T follicular helper cell (primary cell): ENCODE measurements at places on chromosomes 4 and X.

GRCh38 chr4:181479141-181479540 lies 764.1 kb upstream of the TENM3 start:
- DNase-seq, result no peak

- no peak for DNase-seq
Measured at GRCh38 chrX:149630681-149631233, 835 bp downstream of the TMEM185A start.

DNA sequence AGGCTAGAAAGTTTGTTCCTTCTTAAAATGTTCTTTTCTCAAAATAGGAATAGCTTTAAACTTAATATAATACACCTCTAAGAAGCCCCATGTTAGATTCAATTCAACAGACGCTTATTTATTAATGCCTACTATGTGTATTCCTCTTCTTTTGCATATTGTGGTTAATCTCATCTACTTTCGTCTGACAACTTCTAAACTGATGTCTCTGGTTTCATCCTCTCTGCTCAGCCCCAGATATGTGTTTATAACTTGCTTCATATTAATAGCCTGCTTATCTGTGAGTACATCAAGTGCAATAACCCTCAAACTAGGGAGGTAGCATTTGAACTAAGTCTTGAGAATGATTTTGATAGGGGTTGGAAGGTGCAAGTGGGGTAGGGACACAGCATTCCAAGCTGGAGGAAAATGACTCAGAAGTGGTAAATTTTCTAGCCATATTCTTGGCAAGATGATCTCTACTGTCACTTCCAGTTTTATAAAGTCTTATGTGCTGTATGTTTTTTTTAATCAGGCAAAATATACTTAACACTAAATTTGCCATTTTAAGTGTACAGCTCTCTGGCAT lies 37.0 kb downstream of the STK26 start:
- no peak for DNase-seq

DNA sequence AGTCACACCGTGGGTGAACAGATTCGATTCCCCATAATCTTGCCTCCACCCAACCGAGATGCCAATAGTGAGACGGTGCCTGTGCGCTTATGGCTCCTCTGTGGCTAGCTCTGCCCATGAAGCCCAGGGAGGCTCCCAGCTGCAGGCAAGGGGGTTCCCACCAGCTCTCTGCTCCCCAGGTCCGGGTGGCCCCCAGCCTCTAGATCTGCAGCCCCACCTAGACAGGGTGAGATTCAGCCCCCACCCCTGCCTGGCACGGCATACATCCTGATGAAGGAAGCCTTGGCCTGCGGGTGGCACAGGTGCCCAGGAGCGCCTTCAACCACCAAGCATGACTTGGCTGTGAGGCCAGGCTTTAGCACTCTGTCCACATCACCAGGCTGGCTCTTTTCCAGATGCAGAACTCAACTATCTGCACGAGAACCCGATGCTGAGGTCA lies 40.6 kb downstream of the WDR1 start:
- DNase-seq, result no peak

GRCh38 chr4:54365691-54366090 lies 136.6 kb downstream of the PDGFRA start:
- no peak for DNase-seq

DNA sequence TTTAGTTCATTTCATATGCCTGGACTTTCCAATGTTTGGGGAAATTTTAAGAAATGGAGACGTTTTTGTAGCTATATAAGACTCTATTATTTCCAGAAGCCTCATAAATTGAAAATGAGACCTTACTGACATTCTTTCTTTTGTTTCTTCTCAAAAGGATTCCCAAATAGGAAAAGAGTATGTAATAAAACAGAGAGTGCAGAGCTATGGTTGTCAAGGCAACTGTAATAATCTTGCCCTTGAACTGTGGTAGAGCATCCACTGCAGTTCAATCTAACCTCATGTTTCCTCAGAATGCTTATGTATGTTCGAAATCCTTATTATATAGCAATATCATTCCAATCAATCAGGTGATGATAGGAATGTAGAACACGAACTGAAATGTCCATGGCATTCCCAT lies 54.1 kb downstream of the AMELX start:
- DNase-seq, result no peak

GRCh38 chr4:126916626-126917140 lies 716.1 kb upstream of the INTU start:
- no peak for DNase-seq

- DNase-seq, result no peak
Measured at GRCh38 chr4:84681486-84682274, 98.8 kb downstream of the CDS1 start.

DNA sequence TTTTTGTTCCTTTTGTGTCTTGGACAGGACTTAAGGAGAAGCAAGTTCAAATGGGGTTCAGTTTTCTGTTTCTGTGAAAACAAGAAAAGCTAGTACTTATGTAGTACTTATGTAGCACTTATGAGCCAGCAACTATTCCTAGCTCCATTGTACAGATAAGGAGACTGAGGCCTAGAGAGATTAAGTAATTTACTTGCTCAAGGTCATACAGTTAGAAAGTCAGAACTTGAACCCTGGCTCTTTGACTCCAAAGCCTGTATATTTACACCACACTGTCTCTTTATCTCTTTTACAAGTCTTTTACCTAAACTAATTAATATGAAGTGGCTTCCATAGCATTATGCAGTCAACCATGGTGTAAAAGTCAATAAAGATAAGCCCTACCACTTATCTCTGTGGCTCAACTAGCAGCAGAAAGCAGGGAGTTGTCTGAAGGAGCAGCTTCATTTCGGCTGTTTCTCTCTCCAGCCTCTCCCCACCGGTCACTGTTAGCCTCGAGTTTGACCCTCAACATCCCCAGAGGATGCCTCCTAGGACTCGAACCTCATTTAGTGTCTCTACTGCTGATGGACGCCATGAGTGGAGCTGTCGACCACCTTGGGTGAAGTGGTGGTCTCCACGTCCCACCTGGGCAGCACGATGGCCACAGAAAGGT lies 209.9 kb downstream of the SHROOM3 start:
- no peak for DNase-seq

DNA sequence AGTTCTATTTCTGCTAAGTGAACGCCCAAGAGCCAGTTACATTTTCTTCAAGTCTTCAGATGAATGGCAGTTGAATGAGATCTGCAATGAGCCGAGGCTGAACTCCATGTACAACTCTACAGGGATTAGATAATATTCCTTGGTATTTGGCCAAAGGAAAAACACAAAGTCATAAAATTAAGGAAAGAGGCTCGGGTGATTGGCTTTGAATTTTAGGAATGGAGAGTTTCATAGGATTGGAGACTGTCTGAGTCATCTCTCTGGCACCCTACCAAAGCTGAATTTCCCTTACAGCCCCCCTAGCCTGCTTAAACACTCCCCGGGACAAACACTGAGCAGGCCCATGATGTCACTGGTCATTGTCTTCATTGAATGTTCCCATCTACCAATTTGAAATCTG lies 188.0 kb upstream of the C1QTNF7 start:
- DNase-seq, result no peak

- DNase-seq, result no peak
Measured at GRCh38 chrX:74781507-74782034, 143.7 kb downstream of the NEXMIF start.

GRCh38 chr4:129603241-129603931 lies 507.4 kb downstream of the C4orf33 start:
- DNase-seq, result no peak

DNA sequence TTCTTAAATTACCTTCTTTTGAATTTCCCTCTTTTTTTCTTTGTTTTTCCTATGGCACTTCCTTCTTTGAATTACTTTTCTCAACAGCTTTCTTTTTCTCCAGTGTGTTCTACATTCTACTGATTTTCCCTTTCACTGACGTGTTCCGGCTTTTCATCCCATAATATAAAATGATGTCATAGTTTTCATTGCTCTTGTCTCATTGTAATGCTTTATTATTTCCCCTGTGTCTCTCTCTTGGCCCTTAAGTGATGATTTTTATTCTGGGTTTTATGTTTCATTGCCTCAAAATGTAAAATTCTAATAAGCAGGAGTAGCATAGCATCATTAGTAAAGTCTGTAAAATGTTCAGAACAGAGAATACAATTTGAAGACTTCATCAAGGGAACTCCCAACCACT lies 299.3 kb downstream of the KCTD8 start:
- DNase-seq, result no peak

GRCh38 chr4:89653012-89653411 lies 183.9 kb downstream of the SNCA start:
- DNase-seq, result no peak

DNA sequence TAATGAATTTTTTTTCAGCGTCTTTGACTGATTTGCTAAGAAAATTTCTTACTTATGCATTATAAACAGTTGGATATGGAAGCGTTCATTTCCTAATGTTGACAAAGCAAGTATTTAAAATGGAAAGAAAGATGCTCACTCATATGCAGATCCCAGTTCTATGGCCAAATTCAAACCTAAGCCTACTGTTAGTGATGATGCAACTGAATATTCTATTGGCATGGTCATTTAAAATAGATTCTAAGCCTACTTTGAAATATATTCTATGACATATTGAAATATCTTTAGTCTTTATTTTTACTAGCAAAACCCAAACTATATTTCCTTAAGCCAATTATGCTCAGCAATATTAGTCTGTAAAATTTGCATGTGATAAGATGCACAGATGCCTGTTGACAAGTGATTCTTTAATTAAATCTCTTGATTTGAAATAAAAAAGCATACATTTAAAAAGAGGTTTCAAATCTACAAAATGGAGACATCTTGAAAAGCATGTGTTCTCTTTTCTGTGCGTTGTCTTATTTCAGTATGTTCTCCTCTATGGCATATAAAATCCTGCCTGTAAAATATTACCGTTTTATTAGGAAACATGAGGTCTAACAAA lies 96.6 kb upstream of the NAP1L5 start:
- DNase-seq, result no peak

DNA sequence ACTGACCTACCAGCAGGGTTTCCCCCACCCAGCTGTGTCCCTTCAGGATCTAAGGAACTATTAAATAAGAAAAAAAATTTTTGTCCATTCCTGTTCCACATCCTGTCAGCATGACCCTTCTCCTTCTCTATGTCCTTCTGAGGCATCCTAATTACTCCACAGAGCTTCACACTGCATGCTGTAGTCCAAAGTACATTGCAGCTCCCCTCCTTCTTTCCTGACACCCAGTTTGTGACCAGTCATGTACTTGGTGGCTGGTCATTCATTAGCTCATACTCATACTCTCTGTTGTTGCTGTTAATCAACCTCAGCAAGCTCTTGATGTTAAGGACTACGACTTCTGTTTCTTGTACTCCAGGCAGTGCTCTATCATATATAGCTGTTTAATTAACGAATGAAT lies 2.4 kb upstream of the EGF start:
- DNase-seq, result no peak

DNA sequence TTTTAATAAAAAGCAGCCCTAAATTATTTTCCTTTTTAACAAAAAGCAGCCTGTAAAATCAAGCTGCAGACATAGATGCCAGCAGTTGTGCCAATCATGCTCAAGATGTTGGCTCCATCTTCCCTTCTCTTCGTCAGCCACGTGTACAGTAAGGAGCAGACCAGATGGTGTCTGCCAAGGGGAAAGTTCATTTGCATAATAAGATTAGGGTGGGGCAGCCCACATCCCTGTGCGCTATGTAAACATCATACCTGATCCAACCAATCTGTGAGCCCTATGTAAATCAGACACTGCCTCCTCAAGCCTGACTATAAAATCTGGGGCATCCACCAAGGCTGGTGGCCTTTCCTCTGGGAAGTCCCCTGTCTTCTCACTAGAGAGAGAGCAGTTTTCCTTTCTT lies 23.1 kb upstream of the C1GALT1C1 start:
- no peak for DNase-seq

GRCh38 chrX:39823854-39824253 lies 273.9 kb downstream of the BCOR start:
- DNase-seq, result no peak

DNA sequence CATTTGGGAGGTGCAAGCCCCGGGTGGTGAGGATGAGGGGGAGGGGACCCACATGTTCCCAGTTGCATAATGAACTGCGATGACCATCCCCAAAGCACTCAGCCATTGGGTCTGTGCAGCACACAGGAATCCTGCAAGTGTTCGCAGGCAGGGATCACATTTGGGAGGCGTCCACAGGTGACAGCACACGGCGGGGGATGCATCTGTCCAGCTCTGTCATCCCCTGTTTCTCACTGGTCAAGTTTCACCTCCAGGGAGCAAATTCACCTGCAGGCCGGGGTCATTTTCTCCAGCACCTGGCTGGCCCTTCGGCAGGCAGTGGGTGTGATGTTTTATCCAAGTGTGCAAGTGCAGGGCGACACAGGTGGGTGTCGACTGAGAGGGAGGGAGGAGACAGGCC lies 33.3 kb upstream of the SORCS2 start:
- no peak for DNase-seq

DNA sequence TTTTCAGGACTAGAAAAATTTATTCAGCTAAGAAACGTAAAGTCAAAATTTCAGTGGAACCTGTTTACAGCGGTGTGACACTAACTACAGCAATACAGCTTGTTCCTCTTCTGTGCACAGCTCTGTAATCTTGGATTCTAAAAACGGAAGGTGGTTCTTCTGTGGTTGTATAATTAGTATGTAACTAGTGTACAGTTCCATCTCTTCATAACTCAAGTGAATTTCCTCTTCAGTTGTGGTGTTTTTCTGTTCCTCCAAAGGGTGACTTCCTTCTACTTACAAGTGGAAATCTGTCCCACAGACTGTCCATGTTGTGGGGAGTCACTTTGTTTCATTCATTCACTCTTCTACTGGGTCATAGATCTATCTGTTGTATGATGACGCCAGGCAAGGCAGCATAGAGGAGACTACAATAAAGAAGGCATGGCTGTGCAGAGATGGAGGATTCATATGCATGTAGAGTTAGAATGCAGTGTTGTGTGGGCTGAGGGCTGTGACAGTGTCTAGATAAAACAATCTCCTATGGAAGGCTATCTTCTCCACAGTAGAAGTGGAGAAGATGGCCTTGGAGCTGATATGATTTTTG lies 5.4 kb downstream of the DAPP1 start:
- DNase-seq, result no peak

- no peak for DNase-seq
Measured at GRCh38 chr4:86596807-86597206, 2.7 kb downstream of the PTPN13 start.

- DNase-seq, result no peak
Measured at GRCh38 chr4:97577004-97577403, 566.3 kb downstream of the STPG2 start.

DNA sequence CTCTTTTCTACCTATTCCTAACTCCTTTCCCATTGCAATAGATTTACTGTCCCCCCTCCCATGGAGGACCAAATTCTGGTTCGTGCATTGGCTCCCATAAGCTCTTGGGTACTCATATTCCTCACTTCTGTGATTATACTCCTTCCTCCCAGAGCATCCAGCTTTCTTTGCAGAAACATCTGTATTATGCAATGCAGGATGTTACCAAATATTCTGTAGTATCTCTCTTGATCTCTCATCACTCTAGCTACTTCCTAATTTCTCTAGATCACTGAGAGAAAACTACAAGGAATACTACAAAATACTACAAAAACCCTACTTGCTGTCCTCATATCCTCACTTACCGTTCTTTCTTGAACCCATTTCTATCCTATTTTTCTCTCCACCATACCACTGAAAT lies 395.9 kb upstream of the HS3ST1 start:
- no peak for DNase-seq

GRCh38 chr4:106775636-106776035 lies 260.5 kb downstream of the DKK2 start:
- DNase-seq, result no peak

- DNase-seq, result no peak
Measured at GRCh38 chr4:166169111-166169510, 296.1 kb downstream of the TLL1 start.
